Ovary (tissue), 10 donors: ENCODE measurements at places on chromosomes 2 and 18.
A peak's percentile ranks its signal among the peaks of the same experiment; 100 is the strongest.

DNA sequence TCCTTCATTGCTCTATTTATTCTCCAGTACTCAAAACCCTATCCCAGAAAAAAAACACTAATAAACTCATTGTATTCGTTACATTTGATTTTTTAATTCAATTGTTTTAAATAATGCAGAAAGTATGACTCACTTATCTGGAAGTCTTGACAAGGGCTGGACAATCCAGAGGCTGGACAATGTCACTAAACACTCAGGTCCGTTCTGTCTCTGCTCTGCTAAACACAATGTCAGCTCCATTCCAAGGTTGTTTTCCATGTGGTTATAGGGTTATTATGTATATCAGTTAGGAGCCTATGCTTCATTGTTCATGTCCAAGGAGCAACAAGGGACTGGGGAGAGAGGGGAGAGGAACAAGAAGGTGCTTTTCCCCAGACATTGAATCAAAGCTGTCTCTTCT is 125.5 kb downstream of the IRS1 start:
- DNase-seq: no peak

DNA sequence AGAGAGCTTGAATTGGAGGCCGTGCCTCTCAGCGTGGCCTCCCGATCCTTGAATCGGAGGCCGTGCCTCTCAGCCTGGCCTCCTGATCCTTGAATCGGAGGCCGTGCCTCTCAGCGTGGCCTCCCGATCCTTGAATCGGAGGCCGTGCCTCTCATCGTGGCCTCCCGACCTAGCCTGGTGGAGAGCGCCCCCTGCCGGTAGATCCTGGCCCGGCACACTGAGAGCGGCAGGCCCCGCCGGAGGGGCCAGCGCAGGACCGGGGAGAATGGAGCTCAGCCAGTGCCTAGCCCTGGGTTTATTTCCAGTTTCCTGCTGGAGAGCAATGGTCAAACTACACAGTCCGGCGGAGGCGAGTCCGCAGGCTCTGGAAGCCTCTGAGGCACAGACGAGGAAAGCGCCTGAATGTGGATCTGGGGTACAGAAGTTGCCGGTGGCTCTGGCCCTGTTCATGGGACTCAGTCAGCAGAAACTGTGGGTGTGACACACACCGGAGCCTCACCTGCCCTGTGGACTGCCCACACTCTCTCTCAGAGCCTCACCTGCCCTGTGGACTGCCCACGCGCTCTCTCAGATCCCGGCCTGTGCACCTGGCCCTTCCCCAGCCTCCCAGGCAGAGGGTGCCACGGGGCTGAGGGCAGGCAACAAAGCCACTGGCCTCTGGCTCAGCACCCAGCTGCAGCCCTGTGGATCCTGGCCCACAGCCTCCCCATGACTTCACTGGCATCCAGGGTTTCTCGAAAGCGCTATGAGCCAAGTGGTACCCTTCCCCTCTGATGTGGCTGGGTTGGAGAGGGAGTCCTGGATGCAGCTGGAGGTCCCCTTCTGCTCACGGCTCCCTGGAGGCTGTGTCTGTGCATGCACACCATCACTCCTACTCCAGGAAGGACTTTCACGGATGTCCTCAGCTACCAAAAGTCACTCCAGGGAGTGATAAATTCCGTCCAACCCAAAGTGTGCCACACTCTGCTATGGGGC is 1.5 kb downstream of the IL36B start:
- no peak for DNase-seq

- no peak for DNase-seq
These were observed 28.6 kb downstream of the MIB1 start for GRCh38 chr18:21769206-21769605.

GRCh38 chr2:232839411-232840079 is 30.5 kb upstream of the SNORC start:
- no peak for DNase-seq

- DNase-seq: no peak
These were observed 201.6 kb downstream of the SETBP1 start for GRCh38 chr18:44882163-44882868.

DNA sequence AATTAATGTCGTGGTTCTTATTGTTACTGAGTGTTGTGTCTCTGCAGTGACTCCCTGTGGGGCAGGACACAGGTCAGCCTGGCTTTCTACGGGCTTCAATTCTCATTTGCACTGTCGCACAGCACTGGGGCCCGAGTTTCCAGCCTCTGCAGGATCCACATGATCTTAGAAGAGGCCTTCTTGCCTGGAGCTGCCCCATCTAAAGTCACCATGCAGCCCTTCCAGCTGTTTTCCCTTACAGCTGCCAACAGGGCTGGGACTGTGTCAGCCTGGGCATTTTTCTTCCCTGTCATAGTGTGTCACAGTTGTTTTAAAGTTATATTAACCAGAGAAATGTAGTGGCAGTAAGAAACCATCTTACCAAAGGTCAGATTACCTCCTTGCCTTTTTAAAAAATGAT is 27.0 kb downstream of the FHL2 start:
- peak; percentile 40 for DNase-seq

DNA sequence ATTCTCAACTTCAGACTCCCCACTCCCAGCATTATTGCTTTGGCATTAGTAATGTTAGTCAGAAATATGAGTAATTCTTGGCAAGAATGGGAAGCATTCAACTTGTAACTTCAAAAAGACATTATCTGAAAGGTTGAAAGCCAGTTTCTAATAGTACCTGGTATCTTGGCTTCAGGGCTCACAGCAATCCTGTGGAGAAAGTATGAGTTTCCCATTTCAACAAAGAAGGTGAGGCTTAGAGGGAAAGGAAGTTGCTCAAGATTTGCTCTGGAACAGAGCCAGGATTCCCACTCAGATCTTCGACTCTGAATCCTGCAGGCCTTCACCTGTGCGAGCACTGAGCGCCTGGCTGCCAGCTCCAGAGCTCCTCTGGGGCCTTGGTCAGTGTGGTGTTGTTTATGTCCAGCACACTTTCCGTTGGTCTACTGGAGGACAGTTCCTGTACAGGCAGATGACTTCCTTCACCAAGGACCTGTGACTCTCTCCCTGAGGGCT is 136.1 kb downstream of the MCFD2 start:
- no peak for DNase-seq

- no peak for DNase-seq
These were observed 22.2 kb upstream of the SOS1 start for GRCh38 chr2:39142904-39143605.

- no peak for DNase-seq
These were observed 8.8 kb upstream of the TTLL4 start for GRCh38 chr2:218701806-218702205.

GRCh38 chr2:42031281-42032223 is 16.3 kb upstream of the PKDCC start:
- no peak for DNase-seq

GRCh38 chr2:175744000-175744399 is 258.1 kb downstream of the LNPK start:
- DNase-seq: no peak

DNA sequence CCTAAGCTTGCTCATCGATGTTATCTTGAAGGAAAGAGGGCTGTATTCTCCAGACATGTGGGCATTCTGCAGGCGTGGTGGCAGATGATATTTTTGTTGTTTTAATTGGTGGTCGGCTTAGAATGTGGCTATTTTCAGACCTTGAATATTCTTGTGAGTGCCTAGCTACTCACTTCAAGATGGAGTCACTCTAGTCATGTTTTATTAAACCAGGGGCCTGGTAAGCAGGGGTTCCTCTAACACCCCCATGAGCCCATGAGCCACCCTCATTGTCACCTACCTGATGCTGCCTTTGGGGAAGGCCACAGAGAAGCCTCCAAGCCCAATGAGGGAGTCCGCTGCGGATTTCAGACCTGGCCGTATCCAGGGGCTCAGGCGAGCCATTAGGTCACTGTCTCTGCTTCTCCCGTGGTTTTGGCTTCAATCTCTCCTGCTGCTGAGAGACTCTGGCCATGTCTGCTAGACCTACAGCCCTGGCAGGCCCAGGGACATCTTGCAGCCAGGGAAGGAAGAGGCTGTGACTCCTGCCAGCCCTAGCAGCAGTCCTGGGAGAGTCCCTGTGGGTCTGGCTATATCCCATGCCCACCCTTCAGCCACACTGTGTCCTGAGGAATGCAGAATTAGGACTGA is 16.3 kb upstream of the KLF11 start:
- no peak for DNase-seq

DNA sequence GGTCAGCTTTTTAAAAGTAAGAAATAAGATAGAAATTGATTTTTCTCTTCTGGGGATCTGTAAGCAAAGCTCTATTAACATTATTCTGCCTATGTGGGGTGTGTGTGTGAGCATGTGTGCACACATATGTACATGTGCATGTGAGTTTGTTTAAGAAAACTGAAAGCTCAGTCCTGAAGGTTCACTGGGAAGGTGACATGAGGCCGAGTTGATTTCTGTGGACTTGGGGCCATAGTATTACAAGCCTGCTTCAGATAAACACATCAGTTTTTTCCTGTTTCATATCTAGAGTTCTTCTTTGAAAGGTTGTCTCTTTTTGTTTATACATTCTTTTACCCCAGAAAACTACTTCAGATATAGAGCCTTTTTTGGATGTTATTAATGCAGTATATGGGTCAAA is 83.4 kb downstream of the SERPINB8 start:
- DNase-seq: no peak

GRCh38 chr18:77209587-77209986 is 40.1 kb upstream of the GALR1 start:
- DNase-seq: no peak

DNA sequence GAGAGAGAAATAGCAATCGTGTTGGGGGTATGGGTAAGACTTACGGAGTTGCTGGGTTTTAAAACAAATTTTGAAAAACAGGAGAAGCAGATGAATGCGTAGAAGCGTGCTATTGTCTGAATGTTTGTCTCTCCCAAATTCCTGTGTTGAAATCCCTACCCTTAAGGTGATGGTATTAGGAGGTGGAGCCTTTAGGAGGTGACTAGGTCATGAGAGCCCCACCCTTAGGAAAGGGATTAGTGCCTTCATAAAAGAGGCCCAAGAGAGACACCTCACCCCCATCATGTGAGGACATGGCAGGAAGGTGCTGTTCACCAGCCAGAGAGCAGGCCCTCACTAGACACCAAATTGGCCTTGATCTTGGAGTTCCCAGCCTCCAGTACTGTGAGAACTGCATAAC is 40.7 kb upstream of the FZD7 start:
- DNase-seq: no peak

- no peak for DNase-seq
These were observed 50.2 kb downstream of the WDFY1 start for GRCh38 chr2:223894968-223895367.

DNA sequence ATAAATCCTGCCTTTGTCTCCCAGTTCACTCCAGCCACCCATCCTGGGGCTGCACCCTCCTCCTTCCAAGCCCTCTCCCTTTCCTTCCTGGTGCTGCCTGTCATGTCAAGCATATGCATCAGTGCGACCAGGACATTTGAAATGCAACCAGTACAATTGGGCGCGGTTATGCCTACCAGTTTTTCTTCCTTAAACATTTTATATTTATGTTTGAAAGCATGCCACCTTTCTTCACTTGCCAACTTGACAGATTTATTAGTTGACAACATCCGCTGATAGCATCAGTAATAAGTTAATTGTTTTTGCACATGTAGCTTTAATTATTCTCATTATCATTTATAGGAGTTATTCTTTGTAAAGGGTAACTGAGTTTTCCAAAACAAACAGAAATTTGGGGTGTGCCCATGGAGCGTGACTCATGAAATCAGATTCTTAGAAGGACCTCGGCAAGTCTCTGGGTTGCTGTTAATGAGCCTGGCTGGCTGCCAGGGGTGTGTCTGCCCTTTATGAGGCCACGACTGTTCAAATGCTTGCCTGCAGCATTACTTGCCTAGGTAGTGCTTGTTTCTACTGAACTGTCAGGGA is 32.8 kb upstream of the IL1B start:
- no peak for DNase-seq

DNA sequence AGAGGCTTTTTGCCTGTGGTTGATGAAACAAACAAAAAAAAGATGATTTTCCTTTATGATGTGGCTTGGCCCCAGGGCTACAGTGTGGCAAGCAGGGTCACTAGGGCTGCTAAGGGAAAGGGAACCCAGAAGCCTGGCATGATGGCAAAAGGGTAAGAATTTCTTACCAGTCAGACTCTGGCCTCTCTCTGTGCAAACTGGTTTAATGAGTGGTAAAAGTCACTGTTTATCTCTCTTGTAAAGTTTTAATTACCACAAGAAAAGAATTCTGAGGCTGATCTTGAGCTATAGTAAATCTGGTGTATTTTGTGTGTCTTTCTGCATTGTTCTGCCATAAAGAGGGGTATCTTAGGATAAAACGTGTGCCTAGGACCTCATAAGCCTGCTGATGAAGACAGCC is 275.4 kb downstream of the STK39 start:
- DNase-seq: no peak

DNA sequence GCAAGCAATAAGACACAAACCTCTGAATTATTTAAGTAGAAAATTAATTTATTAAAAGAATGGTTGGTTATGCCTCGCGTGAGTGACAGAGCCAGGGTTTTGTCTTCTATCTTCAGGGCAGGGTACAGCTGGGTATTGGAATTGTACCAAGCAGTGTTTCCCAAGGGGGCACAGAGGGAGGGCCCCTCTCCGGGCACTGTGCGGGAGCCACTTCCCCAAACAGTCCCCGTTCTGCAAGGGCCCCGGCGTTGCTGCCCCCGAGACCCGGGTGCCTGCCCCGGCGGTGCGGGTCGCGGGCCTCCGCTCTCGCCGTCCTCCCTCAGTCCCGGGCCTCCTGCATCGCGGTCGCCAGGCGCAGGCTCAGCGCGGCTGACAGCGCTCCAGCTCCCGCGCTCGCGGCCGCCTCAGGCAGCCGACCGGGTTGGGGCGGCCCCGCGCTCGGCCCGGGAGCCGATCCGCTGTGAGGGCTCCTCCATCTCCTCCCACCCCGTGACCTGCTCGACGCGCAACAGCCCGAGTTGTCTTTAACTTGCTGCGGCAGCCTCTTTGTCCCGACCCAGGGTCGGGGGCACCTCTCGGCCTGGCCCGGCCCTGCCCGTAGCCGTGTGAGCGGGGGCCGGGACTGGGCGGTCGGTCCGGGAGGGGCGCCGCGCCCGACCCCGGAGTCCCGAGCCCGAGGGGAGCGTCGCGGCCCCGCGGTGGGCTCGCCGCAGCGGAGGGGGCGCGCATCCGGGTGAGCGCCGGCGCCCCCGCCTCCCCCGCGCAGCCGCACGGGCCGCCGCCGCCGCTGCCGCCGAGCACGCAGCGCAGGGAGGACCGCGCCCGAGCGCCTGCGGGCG is 620 bp upstream of the GALNT1 start:
- DNase-seq: peak; percentile 75

DNA sequence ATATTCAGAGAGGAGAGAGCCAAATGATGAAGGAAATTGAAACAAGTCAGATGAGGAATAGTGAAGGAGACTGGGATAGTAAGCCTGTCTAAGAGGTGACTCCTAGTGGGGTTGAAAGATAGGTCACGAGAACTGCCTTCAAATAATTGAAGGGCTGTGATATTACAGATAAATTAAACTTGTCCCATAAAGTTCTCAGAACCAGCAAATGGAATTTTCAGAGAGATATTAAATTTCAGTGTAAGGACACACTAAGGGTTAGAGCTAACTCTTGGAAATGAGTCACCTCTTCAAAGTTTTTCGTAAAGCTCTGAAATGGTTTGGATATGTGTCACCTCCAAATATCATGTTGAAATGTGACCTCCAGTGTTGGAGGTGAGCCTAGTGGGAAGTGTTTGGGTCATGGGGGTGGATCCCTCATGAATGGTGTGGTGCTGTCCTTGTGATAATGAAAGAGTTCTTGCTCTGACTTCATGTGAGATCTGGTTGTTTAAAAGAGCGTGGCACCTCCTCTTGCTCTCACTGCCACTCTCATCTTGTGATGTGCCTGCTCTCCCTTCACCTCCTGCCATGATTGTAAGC is 87.3 kb downstream of the BABAM2 start:
- no peak for DNase-seq
